ENCODE measurements at places on chromosomes 16 and 17. TPM values are rescaled to one million over a fixed set of nuclear protein-coding genes. Genes with fewer than 3 reads are reported as not detected.

DNA sequence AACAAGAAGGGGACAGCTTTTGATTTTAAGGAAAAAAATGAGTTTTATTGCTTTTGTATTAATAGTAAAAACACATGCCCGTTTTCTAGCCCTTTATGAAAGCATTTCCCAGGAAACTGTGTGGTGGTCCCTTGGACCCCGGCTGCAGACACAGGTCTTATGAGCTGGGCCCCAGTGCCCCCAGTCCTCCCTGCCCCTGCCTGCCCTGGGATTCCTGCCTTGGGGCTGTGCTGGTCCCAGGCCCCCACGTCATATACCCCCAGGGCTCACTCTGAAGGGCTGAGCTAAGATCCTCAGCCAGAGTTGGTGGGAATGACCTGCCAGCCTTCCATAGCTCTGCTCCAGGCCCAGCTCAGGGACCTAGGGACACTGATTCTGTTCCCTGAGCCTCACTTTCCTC is 30.8 kb downstream of the GINS2 start:
- no peak for DNase-seq

DNA sequence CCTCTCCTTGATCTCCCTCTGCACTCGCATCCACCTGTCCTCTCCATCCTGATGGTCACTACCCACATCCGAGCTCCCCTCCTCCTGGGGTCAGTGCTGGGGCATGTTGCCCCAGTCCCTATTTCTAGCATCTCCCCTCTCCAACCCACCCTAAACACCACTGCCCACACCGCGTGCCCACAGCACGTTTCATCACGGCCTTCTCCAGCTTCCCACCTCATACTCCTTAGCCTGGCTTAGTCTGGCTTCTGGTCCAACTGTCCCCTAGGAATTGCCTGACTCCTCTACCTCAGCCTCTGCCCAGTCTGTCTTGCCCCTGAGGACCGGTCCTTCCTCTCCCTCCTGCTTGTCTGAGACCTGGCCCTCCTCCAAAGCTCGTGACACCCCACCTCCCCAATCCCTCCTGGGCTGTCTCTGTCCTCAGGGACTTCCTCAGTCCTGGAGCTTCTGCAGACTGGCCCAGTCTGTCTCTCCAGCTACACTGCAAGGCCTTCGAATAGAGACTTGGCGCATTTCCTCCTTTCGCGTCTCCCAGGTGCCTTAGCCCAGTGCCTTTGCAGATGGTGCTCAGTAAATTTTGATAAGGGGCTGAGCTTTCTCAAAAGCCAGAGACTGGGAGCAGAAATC is 4.9 kb downstream of the ALOX15 start:
- DNase-seq: no peak

GRCh38 chr17:1683459-1683858 is 1.2 kb downstream of the PRPF8 start:
- no peak for DNase-seq

DNA sequence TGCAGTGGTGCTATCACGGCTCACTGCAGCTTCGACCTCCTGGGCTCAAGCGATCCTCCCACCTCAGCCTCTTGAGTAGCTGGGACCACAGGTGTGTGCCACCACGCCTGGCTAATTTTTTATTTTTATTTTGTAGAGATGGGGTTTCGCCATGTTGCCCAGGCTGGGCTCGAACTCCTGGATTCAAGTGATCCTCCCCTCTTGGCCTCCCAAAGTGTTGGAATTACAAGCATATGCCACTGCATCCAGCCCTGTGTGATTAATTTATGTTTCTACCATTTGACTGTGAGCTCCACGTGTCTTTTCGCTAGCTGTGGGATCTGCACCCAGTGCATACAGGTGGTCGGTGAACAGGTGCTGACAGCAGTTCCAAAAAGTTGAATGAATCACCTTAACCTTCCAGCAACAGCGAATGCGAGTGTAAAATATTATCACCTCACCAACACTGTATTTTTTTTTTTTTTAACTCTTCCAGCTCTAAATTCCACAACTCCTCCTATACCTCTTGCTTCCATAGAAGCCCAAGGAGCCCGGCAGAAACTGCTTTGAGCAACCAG is 484 bp upstream of the NUDT7 start:
- no peak for DNase-seq

DNA sequence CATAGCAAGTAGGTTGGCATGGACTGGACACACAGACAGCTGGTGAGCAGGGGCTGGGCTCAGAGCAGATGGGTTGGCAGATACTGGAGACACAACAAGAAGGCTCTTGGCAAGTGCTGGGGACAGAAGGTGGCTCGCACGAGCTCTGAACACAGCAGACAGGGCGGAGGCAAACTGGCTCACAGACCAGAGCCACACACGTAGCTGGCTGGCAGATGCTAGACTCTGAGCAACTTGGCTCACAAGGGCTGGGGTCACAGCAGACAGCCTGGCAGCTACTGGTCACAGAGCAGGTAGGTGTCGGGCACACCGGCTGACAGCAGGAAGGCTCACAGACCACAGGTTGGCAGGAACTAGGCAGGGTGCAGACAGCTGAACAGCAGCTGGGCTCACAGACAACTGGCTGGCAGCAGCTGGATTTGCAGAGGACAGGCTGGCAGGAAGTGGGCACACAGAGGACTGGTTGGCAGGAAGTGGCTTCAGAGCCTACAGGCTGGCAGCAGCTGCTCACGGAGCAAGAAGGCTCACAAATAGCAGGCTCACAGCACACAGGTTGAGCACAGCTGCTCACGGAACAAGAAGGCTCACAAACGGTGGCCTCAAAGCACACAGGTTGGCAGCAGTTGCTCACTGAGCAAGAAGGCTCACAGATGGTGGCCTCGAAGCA is 725 bp downstream of the KRTAP16-1 start:
- DNase-seq: no peak

GRCh38 chr17:27366437-27366836 is 72.5 kb downstream of the WSB1 start:
- no peak for DNase-seq

GRCh38 chr17:34895383-34895782 is 65.9 kb downstream of the CCT6B start:
- no peak for DNase-seq

The DNAI2 gene
- total RNA-seq: not detected

DNA sequence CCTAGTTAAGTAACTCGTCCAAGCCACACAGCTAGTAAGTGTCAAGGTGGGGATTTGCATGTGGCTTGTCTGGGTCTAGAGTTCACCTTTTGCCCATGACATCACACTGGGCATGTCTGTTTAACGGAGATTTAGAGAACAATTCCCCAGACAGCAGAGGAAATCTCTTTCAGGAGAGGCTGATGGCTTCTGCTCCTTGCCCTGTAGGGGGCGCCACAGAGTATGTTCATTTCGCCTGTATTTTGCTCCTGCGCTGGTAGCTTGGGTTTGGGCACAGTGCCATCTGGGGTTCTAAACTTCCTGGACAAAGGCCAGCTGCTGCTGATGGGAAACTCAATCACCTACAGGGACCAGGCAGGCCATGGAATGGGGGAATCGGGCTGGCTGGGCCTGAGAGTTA is 20.4 kb downstream of the OTOA start:
- no peak for DNase-seq

The TBX21 gene
- not detected for total RNA-seq

The HOXB3 gene
- total RNA-seq: 49.9 TPM

The CLDN7 gene
- 200 TPM for total RNA-seq

DNA sequence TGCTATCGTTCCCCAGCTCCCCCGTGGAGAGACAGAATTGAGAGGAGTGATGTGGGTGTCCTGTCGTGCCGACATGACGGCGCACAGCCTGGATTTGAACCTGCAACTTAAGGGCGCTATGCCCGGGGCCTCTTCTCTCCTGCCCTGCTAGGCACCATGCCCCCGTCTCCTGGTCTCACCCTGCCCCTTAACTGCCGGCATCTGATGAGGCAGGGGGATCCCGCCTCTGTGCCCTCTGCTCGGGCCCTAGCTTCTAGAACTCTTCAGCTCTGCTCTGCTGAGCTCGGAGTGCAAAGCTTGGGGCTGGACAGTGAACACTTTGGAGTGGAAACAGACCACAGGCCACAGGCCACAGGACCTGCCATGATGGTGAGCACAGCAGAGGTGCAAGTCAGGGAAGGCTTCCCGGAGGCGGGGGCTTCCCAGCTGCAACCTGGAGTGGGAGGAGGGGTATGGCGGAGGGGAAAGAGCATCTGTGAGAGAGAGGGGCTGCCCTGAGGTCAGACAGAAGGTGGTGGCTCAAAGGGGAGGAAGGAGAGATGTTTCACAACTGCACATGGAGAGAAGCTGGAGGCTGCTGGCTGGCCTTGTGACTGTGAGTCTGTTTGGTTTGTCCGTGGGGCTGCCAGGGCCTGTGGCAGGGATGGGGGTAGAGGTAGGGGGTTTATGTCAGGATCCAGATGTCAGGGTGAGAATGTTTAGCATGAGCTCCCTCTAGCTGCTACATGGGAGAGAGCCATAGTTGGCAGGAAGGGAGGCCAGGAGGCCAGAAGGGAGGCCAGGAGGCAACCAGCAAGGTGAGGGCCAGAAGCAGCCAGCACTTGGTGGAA is 107.8 kb downstream of the CRLF3 start:
- DNase-seq: no peak

GRCh38 chr17:50686494-50687199 is 21.1 kb downstream of the ANKRD40 start:
- peak; percentile 52 for DNase-seq

DNA sequence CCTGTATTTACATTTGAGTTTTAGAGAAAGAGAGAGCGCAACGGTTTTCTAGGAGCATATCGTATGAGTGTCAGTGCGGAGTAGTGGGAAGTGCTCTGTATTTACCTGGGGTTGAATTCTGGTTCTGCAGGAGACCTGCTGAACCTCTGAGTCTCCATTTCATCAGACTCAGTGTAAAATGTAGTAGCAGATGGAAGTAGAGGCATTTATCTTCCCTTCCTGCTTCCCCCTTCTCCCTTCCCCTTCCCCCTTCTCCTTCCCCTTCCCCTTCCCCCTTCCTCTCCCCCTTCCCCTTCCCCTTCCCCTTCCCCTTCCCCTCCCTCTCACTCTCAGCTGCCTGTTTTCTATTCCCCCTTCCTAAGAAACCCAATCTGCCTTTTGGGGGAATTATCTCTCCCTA is 426.9 kb downstream of the NPIPA7 start:
- DNase-seq: no peak

DNA sequence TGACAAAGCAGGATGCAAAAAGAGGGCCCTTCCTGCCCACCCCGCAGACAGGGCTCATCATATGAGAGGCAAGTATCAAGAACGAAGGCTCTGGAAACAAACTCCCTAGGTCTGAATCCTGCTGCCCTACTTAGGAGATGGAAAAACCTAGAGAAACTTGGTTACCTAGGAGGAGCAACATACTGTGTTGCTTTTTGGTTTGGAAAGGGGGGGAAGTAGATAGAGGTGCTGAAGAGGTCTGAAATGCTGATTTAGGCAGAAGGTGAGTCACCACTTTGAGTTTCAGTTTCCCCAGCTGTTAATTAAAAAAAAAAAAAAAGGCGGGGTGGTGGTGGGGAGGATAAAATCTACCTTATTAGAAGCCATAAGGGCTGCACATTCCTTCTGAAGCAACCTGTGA is 1.5 kb downstream of the N4BP1 start:
- no peak for DNase-seq

The TERB1 gene
- total RNA-seq: not detected

DNA sequence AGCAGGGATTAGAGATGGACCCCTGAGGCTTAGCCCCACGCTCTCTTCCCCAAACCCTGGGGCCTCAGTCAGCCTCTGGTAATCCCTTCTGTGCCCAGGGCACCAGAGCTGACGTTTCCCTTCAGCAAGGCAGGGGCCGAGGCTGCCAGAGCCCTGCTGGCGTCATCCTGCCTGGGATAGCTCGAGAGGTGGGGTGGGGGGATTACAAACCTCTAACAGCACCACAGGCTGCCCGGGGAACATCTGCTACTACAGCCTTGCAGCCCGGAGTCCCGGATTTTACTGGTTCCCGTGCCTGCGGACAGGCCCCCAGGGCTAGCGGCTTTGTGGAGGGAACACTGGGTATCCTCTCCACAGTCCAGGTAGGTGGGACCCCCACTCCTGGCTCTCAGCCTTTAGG is at the start of gene AANAT:
Gene AANAT, plus strand, starts transcription at position 238 of the 400 bp plus-strand sequence. CDS start 1,144 bp downstream, outside the sequence.
- no peak for DNase-seq

DNA sequence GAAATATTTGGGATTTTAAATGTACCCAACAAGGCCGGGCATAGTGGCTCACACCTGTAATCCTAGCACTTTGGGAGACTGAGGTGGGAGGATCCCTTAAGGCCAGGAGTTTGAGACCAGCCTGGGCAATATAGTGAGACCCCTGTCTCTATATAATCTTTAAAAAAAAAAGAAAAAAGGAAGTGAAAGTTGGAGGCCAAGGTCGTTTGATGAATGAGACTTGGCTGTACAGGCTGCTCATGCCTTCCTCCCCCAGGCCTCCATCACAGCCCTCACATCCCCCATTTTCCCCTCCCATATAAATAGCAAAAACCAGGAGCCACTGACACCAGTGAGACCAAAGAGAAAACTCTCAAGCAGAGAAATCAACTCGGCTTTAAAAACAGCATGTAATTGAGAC is 3.3 kb upstream of the CA7 start:
- DNase-seq: no peak

- no peak for DNase-seq
These were observed 11.5 kb upstream of the DUSP14 start for GRCh38 chr17:37478187-37478586.

- no peak for DNase-seq
These were observed 297.1 kb downstream of the IRF8 start for GRCh38 chr16:86195863-86196630.

DNA sequence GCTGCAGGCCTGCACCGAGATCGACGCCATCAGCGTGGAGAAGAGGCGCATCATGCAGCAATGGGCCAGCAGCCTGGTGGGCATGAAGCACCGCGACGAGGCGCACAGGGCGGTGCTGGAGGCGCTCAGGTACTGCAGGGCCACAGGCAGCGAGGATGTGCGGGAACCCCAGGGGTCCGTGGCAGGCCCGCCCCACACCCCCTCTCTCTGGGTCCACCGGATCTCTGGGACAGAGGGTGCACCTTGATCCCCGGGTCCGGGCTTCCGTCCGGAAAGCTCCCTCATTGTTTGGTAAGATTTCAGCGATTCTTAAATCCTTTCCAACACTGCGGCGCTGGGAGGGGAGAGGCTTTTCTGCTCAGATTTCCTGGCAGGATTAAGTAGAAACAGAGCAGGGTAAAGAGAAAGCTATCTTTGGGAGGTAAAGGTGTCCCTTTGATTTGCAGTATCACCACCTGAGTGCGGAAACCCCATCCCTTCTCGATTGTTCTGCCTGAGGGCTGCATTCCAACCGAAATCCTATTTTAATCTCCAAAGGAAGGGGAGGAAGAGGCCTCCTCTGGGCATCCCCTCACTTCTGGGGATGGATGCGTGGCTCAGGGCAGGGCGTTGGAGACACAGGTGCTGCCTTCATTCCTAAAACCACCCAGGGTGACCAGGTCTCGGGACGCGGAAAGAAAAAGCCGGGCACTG is 29.2 kb downstream of the CCDC40 start:
- DNase-seq: no peak

GRCh38 chr17:60161598-60162330 is 12.0 kb downstream of the CA4 start:
- DNase-seq: no peak

The NOG gene
- 86.5 TPM for total RNA-seq

Measured in epithelial cell of proximal tubule (primary cell).